ENCODE measurements at places on chromosomes 2 and 18.

GRCh38 chr2:212669761-212670160, 131.2 kb upstream of the ERBB4 start:
- DNase-seq, result no peak

GRCh38 chr18:59909289-59910036, 9.7 kb downstream of the PMAIP1 start:
- no peak for DNase-seq

DNA sequence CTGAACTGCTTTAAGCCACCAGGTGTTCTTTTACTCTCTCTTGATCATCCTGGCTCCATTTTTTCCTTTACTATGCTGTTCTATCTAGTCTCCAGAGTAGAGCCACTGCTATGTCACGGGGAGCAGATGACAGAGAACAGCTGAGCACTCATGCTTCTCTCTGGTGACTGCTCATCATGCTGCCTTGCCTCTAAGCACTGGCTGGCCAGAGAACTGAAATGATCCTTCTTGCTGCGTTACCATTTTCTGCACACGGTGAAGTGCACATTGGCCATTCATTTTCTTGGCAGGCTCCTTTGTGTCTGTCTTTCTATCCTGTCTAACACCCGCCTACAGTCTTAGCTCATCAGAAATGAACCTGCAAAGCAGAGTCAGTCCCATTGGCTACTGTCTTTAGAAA, 86.0 kb downstream of the KCTD1 start:
- DNase-seq, result no peak

GRCh38 chr2:110804915-110805314, 72.5 kb downstream of the ACOXL start:
- no peak for DNase-seq

- DNase-seq, result no peak
Observed at GRCh38 chr2:15539999-15540398, 21.1 kb downstream of the NBAS start.

DNA sequence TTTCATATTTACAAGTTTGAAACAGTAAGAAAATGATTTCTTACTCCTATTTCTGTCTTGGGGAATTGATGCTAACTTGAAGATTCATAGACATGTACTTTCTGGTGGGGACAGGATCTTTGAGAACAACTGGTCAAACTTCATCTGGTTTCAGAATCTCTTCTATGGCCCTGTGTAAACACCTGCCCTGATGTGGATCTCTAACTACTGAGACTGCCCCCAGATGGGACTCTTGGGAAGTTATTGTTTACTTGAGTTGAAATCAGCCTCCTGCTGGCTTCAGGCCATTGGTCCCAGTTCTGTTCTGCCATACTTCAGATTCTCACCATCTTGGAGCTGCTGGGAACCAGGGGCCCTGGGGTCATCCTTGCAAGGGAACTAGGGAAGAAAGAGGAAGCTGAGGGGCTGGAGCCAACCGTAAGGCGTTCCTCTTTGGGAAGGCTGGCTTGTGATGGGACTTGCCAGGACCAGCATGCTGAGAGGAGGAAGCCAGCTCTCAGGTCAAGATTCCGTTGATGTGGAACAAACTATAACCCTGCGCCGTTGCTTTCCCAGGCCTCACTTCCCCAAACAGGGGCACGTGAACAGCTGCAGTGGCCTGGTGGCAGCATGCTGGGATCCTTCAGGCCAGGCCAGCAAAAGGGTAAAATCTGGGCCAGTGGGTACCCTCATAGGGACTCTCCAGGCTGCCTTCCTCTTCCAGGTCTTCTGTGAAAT, 135.5 kb upstream of the CXCR4 start:
- peak; percentile 75 for DNase-seq

GRCh38 chr2:103773884-103774283, 1012.1 kb downstream of the TMEM182 start:
- DNase-seq, result no peak

- DNase-seq, result no peak
Observed at GRCh38 chr2:202101026-202101579, 28.0 kb downstream of the KIAA2012 start.

DNA sequence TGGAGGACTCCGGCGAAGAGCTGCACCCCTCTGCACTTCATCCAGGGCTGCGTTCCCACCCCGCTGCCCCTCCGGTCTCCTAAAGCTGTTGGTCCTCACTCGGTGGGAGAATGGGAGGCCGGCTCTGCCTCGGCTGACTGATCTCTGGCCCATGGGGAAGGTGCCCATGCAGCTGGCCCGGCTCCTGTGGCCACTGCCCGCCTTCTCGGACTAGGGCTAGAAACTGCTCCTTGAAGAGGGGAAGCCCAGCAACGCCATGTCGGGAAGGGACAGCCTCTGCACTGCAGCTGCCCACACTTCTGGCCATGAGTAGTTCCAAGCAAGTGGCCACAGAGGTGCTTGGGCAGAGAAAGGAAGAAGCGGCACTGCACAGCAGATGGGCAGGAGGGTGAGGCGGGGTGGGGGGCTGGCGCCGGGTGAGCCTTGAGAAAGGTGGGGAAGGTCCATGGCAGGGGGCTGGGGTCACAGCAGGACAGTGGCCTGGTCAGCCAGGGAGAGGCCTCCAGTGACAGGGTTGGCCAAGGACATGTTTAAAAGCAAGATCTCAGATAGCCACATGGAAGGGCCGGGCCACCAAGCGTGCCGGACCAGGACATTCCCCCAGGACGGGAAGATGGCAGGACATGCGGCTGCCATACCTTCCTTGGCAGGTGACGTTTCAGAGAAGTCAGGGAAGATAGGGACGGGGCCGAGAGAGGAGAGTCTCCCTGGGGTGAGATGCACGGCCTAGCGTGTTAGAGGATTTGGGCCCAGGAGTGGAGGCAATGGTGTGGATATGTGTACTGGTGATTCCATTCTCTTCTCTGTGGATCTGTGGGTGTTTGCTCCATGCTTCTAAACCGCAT, 158.8 kb upstream of the HDAC4 start:
- DNase-seq, result no peak

- DNase-seq, result no peak
Observed at GRCh38 chr18:10386956-10387355, 67.5 kb upstream of the APCDD1 start.

GRCh38 chr2:216283038-216283900, 89.0 kb downstream of the MARCHF4 start:
- DNase-seq, result peak; percentile 36

GRCh38 chr2:197950006-197950405, 145.6 kb downstream of the PLCL1 start:
- DNase-seq, result no peak

DNA sequence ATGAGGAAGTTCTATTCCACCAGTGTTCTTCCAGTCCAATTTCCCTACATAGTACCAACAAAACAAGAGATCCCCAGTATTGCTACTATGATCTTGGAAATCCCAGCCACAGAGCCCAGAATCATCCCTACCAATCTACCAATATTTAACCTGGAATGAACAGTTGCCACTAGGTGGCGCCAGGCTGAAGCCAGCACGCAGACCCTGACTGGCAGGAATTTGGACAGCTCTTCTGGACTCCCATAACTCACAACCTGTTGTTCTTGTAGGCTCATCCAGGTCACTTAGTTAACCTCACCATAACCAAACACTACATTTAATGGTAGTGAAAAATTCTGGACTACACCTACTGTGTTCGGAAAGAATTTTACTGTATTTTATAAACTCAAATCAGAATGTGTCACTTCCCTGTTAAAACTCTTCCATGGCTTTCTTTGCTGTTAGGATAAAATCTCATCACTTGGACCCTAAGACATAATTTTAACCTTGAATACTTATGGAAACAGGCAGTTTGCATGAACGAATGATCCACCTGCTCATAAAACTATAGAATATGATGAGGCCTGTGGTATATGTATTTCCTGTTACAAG, 59.8 kb upstream of the SLC38A11 start:
- peak; percentile 56 for DNase-seq

DNA sequence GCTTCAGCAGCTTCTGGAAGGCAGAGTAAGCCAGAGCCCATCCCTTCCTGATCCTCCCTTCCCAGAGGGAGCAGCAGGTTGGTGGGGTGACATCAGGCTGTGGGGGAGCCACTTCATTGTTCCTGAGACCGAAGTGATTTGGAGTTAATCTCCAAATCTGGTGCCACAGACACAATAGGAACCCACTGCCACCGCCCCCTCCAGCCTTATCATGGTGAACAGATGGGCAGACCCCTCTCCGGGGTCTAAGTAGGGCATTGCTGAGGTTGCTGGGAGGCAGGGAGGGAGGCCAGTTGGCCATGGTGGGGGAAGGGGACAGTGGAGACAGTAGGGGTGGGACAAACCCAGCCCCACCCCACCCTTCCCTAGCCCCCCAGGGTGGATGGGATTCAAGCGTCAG, 25.6 kb upstream of the SLC35F6 start:
- DNase-seq, result no peak

- no peak for DNase-seq
Observed at GRCh38 chr2:56369316-56369715, 185.5 kb downstream of the CCDC85A start.

DNA sequence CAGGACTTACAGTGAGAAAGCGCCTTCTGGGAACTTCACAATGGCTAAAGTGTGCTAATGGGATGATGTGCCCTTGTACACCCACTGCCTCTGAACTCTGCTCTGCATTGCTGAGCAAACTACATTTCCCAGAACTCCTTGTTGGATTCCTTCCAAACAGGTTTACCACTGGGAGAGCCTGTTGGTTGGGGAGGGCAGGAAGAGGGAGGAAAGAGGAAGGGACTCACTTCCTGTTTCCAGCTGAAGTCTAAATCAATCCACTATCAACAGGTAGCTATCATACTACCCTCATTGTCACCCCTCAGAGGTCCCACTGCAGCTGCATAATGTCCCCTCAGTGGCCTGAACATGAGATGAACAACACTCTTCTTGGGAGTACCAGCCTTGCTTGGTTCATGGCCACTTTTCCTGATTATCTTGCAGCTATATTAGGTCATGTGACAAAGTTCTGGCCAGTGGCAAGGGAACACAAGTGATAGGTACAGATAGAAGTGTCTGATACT, 109.7 kb downstream of the MSH2 start:
- peak; percentile 59 for DNase-seq

- DNase-seq, result no peak
Observed at GRCh38 chr2:240432820-240433801, 2.4 kb upstream of the GPC1 start.

GRCh38 chr2:112881217-112881985, 29.6 kb upstream of the IL37 start:
- peak; percentile 87 for DNase-seq

- peak; percentile 34 for DNase-seq
Observed at GRCh38 chr18:74896390-74896991, 298.8 kb downstream of the ZNF407 start.

- no peak for DNase-seq
Observed at GRCh38 chr18:63085611-63086010, 234.0 kb downstream of the BCL2 start.

GRCh38 chr18:35159782-35160181, 81.1 kb upstream of the ZNF397 start:
- no peak for DNase-seq

GRCh38 chr18:79447703-79448367, 52.1 kb downstream of the NFATC1 start:
- no peak for DNase-seq

GRCh38 chr2:239255218-239255617, 145.6 kb downstream of the HDAC4 start:
- DNase-seq, result peak; percentile 51

- DNase-seq, result no peak
Observed at GRCh38 chr2:218278531-218279360, 8.4 kb downstream of the PNKD start.

- peak; percentile 58 for DNase-seq
Observed at GRCh38 chr18:47756364-47757016, 174.0 kb downstream of the SMAD2 start.

DNA sequence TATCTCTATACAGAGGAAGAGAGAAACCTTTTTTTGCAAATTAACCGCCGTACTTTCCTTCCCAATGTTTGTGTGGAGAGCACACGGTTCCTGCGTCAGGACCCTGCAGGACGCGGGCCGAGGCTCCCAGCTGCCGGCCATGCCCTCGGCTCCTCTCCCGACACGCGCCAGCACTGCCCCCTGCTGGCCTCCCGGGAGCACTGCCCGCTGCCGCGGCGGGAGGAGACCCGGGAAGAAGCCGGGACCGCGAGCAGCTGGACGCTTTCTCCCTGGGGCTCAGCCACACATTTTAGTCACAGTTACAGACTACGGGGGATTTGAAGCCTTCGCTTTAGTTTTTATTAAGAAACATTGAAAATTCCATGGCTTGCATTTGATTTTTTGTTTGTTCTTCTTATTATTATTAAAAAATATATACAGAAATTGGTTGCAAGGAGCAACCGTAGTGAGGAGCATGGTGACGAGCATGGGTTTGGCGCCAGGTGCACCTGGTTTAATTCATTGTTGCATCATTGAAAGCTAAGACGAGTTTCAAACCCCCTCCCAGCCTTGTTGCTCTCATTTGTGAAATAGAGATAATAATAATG, 401.2 kb downstream of the GALR1 start:
- peak; percentile 70 for DNase-seq

- no peak for DNase-seq
Observed at GRCh38 chr2:104888489-104889258, 34.8 kb downstream of the POU3F3 start.

- DNase-seq, result no peak
Observed at GRCh38 chr18:47821314-47821713, 109.1 kb downstream of the SMAD2 start.

GRCh38 chr2:116319935-116320334, 1494.6 kb upstream of the DDX18 start:
- DNase-seq, result no peak

DNA sequence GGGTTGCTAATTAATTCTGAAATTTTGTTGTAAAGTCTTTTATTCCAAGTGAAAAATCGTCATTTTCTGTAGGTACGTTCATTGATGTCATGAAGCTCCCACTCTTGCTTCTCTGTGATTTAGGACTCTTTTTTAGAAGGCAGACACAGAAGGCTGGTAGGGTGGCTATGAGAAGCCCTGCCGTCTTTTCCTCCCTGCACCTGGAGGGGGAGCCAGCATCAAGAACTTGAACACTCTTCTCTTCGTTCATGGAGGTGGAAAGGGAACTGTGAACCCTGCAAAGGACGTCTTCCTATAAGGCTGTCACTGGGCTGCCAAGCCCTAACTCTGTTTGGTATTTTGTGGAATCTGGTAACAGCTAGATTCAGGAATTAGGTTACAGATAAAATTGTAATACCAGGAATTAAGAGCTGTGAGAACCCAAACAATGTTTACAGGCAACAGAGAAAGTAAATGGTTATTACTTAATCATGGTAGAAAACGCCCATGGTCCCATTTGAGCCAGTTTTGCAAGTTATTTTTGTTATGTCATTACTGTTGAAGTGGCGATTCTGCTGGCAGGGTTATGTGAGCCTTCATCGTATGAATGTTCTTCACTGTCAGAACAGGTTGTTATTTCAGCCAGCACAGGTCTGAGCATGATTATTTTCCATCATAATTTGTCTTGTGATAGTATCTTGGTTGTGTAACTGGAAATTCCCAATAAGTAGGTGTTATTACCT, 112.2 kb downstream of the OSBPL6 start:
- peak; percentile 69 for DNase-seq

GRCh38 chr18:7017013-7017412, 100.6 kb downstream of the LAMA1 start:
- no peak for DNase-seq

GRCh38 chr18:49866680-49867079, 53.3 kb upstream of the ACAA2 start:
- no peak for DNase-seq
